WERI-Rb-1 (cell line): ENCODE measurements at places on chromosomes 7 and 10.

- no peak for DNase-seq
These were observed 8.0 kb downstream of the TNS3 start for GRCh38 chr7:47573758-47574481.

DNA sequence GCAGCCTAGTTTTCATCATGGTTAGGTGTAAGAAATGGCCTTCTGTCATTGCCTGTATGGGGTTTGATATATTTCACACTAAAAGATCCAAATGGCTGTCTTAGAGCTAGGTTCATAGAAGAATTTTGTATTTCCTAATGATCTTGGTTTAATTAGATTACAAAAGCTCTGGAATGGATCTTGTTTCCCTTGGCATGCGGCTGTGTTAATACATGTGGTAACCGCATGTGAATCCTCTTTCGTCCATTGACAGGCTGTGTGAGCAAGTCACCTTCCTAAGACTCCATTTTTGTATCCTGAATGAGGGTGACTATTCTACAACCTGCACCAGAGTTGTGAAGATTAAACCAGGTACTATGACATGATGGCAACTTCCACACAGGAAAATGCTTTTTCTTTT is 12.4 kb upstream of the FZD1 start:
- DNase-seq = no peak

DNA sequence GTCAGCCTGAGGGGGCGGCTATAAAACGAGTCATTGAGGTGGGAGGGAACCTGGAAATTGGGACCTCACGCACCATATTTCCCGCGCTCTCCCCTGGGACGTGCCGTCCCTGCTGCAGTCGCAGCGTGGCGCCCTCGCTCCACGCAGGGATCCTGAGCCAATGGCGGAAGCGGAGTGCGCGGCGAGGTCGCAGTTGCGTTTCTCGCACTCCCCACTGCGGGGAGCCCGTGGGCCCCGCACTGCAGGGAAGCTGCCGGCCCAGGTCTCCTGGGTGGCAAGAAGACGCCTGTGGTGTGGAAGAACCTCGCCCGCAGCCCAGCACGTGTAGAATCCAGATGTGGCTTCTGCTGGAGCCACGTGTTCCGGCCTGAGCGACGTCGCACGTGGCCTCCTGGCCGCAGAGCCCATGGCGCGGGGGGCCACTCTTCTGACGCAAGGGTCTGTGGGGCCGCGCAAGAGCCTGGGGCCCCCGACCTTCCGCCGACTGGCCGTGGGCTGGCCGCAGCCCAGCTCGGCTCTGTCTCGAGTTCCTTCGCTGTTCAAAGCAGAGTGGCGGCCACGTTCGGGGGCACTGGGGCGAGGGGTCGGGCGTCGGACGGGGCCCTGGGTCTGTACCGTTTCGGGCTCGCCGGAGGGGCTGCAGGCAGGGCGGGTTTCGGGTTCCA is 26.4 kb downstream of the HIF1AN start:
- peak; percentile 85 for DNase-seq

- no peak for DNase-seq
These were observed 38.1 kb downstream of the RELN start for GRCh38 chr7:103951311-103951710.

GRCh38 chr7:73701357-73701995 is 18.0 kb downstream of the STX1A start:
- peak; percentile 85 for DNase-seq

DNA sequence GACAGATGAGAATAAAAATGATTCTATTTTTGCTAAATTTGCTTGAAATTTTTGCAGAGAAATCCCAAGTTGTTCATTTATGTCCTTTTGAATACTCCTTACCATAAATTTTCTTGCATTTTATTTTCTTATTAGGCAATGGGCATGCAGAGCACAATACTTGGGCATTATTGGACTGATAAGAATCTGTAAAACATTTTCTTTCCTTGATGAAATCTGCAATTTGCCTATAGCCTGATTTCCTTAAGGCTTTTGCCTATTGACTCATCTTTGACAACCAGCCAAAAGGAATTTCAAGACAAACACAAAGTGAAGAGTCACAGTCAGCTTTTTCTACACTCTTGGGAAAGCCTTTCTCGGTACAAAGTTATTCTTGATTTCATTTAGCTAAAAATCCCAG is 30.5 kb upstream of the GNAT3 start:
- DNase-seq = no peak

GRCh38 chr10:49367600-49367999 is 28.3 kb downstream of the DRGX start:
- no peak for DNase-seq

DNA sequence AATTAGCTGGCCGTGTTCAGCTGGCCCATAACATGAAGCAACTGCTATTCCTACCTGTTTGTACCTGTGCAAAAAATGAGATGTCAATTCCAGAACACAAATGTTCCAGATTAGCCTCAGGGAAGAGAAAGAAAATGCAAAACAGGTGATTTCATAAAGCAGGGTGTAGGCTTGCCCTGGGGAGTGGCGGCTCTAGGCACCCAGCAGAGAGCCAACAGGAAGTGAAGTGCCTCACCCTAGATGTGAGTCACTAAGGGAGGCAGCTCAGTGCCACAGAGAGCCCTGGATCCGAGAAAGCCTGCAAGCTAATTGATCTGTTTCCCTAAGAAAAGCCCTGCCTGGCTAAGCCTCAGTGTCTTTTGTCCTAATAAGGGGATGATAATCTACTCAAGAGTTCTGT is 240.0 kb downstream of the ARHGAP21 start:
- DNase-seq = peak; percentile 30

GRCh38 chr10:129949891-129950291 is 14.2 kb downstream of the EBF3 start:
- no peak for DNase-seq

GRCh38 chr7:45591101-45591906 is 17.1 kb downstream of the ADCY1 start:
- DNase-seq = no peak

DNA sequence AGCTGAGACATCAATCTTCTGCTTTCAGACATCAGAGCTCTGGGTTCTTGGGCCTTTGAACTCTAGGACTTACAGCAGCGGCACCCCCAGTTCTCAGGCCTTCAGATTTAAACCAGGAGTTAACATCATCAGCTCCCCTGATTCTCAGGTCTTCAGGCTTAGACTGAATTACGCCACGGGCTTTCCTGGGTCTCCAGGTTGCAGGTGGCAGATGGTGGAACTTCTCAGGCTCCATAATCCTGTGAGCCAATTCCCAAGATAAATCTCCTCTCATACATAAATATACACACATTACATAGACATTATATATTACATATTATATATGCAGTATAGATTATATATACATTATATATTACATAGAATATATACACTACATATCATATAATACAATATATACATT is 408.9 kb upstream of the AUTS2 start:
- DNase-seq = peak; percentile 82

- DNase-seq = no peak
These were observed 14.1 kb downstream of the PRLHR start for GRCh38 chr10:118581340-118581739.

DNA sequence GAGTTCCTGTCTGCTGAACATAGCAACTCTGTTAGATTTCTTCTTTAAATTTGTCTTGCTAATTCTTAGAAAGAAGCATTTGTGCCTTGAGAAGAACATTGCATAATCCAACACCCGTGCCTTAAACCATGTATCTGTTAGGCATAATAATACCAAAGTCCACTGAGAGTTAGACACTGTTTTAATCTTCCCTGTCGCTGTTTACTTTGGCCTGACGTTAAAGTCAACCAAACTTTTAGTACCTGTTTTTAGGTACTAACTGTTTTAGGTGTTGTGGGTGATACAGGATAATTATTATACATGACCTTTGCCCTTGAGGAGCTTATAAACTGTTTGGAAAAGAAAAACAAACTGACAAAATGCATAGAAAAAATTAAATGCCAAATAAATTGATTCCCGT is 43.6 kb downstream of the KLHDC10 start:
- no peak for DNase-seq

DNA sequence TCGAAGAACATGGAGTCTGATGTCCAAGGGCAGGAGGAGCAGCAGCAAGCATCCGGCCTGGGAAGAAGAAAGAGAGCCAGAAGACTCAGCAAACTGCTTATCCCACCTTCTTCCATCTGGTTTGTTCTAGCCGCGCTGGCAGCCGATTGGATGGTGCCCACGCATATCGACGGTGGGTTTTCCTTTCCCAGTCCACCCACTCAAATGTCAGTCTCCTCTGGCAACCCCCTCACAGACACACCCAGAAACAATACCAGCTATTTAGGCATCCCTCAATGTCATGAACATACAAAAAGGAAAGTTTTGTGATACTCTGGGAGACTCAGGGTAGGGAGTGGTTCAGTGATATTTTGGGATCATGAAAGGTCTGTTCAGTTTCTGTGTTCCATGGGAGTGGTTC is 139.6 kb downstream of the LYZL1 start:
- DNase-seq = no peak

DNA sequence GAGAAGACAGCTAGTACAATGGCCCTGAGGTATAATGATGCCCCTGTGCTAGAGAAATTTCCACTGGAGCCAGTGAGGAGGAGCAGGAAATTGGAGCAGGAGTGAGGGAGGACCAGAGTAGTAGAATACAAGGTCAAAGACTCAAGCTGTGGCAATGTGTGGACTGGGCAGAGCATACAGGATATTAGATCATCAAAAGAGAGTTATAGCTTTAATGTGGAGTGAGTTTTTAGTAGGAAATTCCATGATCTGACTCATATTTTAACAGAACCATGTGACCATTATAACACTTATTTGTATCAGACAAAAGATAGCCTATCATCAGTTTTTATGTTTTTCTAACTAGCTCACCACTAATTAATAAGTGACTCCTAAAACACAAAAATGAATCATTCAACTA is 154.1 kb downstream of the DGKB start:
- DNase-seq = no peak

GRCh38 chr7:52355053-52355452 is 680.4 kb upstream of the POM121L12 start:
- no peak for DNase-seq

DNA sequence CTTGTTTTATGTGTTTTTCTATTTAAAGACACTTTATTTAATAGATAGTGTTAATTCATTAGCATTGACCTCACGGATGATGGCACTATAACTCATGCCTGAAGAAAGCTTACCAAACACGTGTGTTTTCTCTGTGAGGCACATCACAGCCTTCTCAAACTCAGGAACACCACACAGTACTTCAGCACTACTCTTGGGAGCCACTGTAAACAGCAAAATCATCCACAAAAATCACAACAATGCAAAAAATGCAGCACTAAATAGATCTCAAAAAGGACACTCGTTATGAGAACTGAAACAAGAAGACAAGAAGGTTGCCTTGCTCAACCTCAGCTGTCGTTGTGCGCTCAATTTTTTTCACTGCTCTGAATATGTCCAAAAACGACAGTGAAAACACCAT is 12.0 kb upstream of the PARP12 start:
- DNase-seq = no peak

DNA sequence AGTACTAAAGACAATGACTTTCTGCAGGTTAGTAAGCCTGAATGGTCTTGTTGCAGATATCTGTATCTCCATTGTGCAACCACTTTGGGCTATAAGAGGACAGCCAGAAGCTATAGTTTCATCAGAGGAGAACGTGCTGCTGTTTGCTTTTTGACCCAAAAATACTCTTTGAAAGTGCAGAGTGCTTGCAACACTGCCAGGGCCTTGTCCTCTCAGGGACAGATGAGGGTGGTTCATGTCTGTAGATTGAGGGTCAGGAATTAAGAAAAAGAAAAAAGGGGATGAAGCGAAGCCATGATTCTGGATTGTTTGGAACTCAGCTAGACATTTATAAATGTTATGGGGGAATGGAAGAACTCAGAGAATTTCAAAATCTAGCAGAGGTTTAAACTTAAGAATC is 212.5 kb downstream of the SEC23IP start:
- DNase-seq = no peak

DNA sequence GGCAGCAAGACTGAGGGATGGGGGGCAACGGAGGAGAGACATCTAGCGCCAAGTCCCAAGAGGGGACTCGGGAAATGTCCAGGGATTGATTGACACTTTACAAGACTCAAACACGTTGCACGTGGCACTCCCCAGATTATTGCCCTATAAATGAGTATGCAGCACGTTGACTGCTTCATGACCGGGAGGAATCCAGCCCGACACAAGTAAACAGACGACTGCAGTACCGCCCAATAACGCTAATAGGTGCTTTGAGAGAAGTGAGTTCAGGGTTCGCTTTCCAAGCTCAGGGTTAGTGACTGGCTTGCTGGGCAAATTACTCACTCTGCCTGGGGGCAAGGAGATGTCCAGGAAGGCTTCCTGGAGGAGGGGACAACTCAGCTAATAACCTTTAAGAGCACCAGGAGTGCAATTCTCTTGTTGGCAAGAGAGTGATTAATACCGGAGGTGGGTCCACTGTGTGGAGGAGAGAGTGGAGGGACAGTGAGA is 73.3 kb upstream of the MYL10 start:
- DNase-seq = no peak

- no peak for DNase-seq
These were observed 31.0 kb downstream of the CDCA7L start for GRCh38 chr7:21914671-21915070.

- DNase-seq = no peak
These were observed 112.6 kb upstream of the ADAM12 start for GRCh38 chr10:126500866-126501265.

GRCh38 chr7:29749701-29750321 is 56.5 kb upstream of the WIPF3 start:
- DNase-seq = no peak

DNA sequence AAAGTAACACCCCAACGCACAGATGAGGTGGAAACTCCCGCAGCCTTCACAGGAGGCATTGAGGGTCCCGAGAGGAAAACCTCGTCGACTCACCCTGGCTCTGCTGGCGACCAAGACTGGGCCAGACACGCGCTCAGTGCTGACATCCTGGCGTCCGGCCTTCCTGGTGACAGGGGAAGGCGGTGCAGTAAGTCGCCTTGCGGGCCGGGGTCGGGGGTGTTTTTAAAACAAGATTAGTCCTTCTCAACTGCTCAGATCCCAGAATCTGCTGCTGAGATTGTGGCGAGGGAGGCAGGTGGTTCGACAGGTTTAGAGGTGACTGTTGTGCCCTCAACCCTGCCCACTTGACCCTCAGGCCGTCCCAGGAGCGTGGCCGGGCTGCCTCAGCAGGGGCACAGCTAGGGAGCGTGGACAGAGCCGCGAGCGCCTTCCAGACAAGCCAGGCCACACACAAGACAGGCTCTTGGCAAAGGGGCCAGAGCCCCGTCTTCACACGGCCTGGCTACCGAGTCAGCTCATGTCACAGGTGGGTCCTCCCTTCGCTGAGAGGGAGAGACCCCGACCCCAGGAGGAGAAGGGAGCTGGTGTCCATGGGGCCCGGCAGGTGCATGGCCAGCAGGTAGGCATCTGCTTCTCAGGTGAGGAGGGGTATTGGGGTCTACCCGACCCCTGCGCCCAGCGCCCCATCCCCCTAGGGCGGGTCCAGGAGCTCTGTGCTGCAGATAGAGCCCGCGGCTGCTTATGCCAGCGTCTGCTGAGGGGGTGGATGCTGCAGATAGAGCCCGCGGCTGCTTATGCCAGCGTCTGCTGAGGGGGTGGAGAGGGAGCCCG is 81.6 kb downstream of the DNAJB6 start:
- DNase-seq = no peak

DNA sequence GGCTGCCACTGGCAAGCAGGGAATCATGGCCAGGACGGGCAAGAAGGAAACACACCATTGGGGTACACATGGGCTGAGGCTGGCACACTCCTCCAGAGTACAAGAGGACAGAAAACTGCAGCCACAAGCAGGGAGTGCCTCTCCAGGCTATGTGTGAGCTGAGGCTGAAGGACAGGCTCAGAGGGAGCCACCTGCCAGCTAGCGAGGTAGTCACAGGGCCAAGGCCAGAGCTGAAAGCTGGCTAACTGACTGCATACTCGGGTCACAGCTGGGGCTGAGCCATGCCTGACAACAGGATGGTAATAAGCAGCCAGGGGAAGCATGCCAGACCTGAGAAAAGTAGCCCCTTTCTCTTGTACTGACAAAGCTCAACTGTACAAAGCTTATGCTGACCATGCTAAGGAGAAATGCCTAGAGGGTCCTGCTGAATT is 52.0 kb downstream of the KIF5B start:
- peak; percentile 7 for DNase-seq
